Fibroblast of skin of back (primary cell): ENCODE measurements at places on chromosomes 1 and 21.

DNA sequence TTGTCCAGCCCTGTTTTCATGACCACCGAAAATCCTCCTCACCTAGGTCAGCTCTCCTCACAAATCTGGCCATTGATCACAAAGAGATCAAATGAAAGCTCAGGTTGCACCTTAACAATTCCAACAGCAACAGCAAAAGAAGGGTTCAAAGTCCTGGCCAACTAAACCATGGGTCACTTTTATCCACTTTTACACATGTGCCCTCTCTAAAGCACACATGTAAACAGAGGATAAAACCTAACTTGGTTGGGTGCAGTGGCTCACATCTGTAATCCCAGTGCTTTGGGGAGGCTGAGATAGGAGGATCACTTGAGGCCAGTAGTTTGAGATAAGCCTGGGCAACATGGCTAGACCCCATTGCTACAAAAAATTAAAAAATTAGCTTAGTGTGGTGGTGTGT lies 3.9 kb upstream of the RBM15 start:
- no peak for DNase-seq

DNA sequence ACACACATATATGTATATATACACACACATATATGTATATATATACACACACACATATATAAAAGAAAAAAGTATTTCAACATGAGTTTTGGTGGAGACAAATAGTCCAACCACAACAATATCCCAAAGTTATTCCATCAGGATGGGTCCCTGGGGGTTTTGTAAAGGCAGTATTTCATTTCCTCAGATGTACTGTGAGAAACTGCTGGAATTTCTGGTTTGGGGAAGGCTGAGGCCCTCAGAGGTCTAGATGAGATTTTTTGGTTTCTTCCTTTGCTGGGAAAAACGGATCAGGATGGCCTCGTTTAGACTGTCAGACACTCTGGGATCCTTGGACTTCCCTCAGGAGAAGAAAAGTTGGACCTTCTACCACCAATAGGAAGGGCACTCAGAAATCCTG lies 36.5 kb upstream of the TENT5B start:
- DNase-seq, result no peak

- no peak for DNase-seq
These were observed 59.0 kb upstream of the LRRC53 start for GRCh38 chr1:74571493-74571800.

- peak; percentile 36 for DNase-seq
These were observed 3.2 kb upstream of the SAMD13 start for GRCh38 chr1:84298328-84298683.

DNA sequence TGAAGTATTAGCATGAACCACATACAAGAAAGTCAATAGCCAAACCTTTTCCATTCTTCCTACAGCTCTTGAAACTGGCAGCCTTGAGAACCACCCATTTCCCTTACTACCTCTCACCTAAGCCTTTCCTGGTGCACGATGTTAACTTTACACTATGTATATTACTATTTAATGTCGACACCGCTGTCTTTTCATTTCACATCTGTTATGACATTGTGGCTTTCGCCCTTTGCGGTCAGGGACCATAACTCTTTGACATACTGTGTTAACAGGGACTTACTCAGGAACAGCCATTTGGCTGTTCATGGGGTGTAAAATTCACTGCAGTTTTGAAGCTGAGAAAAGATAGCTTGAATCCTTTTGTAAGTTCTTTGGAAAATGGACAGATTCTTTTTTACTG lies 21.1 kb upstream of the GPR88 start:
- no peak for DNase-seq

- no peak for DNase-seq
These were observed 98.6 kb downstream of the SIPA1L2 start for GRCh38 chr1:232531291-232531690.

DNA sequence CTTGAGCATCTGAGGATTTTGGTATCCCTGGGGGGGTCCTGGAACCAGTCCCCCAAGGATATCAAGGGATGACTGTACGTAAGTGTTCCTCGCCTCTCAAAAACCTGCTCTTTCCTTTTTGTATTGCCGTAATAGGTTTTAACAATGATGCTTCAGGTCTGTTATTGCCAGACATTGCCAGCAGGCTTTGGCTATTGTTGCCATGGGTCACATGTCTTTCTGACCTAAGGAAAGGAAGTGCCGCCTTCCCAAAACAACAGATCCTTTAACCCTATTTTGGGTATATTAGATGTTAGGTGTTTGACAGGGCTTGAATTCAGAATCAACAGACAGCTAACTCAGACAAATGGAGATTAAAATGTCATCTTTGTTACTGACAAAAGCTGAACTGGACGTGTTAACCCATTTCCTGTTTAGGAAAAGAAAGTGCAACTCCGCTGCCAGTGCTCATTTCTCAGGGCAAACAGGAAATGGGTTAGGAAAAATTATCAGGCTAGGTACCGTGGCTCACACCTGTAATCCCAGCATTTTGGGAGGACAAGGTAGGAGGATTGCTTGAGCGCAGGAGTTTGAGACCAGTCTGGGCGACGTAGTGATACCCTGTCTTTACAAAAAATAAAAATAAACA lies 12.4 kb upstream of the PRPF38B start:
- no peak for DNase-seq

DNA sequence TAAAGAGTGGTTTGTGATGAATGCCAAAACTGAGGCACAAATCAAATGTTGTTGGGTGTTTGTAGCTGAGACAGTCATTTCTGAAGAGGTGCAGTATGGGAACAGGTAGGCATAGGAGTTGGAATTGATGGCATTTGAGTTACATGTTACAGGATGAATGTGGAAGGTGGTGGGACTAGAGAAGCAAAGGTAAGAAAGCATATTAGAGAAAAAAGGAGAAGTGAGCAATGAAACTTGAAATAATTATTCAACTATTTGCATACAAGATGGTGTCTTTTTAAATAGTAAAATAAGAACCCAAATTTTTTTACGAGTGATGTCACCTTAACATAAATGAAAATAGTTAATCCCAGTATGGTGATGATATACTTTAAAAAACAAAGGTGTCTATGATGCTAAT lies 40.2 kb upstream of the METTL18 start:
- no peak for DNase-seq
